ENCODE measurements at places on chromosomes 4 and X.

GRCh38 chrX:39984191-39984956 lies 113.4 kb downstream of the BCOR start:
- no peak for DNase-seq

DNA sequence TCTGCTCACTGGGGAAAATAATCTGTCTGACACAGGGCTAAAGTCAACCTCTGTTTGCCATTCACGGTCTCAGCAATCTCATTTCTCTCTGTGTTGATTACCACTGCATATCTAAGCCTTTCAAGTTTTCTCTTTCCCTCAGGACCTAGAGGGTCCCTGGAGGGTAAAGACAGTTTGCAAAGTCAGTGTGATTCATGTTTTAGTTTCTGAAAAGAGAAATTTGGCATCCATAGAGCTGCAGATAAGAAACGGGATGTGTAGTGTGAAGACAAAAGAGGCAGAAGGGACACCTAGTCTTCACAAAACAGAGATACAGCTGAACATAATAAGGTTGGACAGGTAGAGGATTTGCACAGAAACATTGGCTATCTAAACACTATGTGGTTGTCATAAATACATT lies 34.5 kb upstream of the KDR start:
- no peak for DNase-seq

- no peak for DNase-seq
These were observed 552.6 kb downstream of the PPARGC1A start for GRCh38 chr4:23337292-23337691.

GRCh38 chrX:41332408-41333002 lies 1.5 kb upstream of the DDX3X start:
- no peak for DNase-seq

- DNase-seq = no peak
These were observed 15.4 kb downstream of the STOX2 start for GRCh38 chr4:183920512-183920911.

- no peak for DNase-seq
These were observed 62.2 kb upstream of the SPANXD start for GRCh38 chrX:141760761-141761160.

GRCh38 chr4:99088481-99089365 lies at the start of gene ADH5:
Gene ADH5 (minus strand): TSS chr4:99088788. CDS start chr4:99088700, 88 bp downstream.
- peak; percentile 76 for DNase-seq
